LHCN-M2 (cell line): ENCODE measurements at places on chromosomes 5 and 9. TPM values are rescaled to one million over a fixed set of nuclear protein-coding genes. Genes with fewer than 3 reads are reported as not detected.

The KCNV2 gene
- total RNA-seq, result not detected in 2 replicates

The ADGRD2 gene
- not detected in 2 replicates for total RNA-seq

The TMEM232 gene
- total RNA-seq, result 1.1 and 1.3 TPM in 2 replicates

The C5orf52 gene
- total RNA-seq, result not detected in 2 replicates

DNA sequence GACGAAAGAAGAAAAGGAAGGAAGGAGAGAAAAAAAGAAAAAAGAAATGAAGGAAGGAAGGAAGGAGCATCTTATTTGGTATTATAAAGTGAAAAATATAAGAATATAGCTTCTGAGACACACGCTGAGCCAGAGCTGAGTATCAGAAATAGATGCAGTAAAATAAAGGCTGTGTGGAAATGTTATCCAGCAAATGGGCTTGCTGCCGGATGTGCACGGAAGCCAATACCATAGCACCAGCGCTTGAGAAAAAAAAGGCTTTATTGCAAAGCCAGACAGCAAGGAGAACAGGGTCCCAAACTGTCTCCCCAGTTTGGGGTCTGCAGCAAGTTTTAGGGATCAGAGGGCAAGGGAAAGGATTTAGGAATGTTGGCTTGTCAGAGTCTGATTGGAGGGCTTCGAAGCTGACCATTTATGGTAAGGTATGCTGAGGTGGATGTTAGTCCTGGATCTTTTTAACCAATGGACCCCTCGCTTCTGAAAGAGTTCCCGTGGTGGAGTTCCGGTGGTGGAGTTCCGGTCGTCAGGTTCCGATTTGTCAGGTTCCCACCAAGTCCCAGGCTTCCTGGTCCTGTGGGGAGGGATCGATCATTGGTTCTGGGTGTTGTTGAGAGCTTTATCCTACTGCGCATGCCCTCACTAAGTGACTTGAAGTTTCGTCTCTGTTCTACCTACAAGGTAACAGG, 70.4 kb downstream of the SFXN1 start:
- no peak for DNase-seq

DNA sequence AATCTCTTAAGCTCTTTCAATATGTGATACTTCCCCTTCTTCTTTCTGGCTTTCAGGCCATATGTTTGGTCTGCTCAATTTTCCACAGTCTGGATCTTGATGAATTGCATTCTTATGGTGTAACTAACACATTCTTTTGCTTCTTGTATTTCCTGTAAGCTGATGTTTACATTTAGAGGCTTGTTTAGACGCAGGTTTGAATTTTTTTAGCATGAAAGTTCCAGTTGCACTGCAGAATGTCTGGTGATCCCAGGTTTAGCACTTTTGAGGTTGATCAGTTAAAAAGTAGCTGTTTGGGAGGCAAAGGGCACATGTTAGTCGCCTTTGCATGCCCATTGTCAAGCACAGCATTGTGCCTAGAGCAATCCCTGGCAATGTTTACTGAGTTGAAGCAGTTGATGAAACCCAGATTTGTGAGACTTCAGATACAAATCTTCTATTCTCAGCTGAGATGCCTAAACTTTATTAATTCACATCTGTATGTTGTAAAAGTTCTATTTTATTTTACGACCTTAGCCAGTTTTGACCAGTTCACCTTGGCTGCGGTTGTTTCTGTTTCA, 59.6 kb upstream of the SPATA31C2 start:
- DNase-seq, result peak; percentile 80
